Activated naive CD4-positive, alpha-beta T cell (primary cell): ENCODE measurements at places on chromosomes 5 and 9.

GRCh38 chr9:30280229-30280900, 2104.1 kb upstream of the ACO1 start:
- no peak for DNase-seq

GRCh38 chr5:179901915-179902762, 5.6 kb downstream of the TBC1D9B start:
- DNase-seq, result no peak

DNA sequence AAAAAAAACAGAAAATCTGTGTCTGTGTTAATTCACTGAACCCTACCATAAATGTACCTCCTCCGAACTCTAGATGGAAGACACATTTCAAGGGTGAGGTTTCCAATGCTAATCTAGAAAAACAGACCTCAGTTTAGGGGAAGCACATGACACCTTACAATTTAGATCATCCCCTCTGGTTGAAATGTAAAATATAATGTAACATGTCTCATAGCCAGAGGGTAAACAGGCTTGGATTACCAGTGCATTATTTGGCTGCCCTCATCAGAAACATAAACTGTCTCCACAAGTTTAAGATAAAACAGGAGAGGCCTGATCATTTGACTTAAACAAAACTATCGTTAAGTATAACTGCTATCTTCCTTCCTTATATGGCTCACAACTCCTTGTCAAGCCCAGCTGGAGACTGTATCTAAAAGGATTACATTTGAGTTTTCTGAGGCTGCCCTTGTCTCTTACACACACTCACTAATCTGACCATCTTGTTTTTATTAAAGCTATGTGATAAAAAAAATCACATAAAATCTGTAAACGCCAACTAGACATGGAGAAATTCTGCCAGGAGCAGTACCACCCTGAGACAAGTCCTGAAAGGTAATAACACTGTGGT, 105.7 kb downstream of the LURAP1L start:
- no peak for DNase-seq

- no peak for DNase-seq
Observed at GRCh38 chr9:76396144-76396543, 1.9 kb upstream of the RFK start.

DNA sequence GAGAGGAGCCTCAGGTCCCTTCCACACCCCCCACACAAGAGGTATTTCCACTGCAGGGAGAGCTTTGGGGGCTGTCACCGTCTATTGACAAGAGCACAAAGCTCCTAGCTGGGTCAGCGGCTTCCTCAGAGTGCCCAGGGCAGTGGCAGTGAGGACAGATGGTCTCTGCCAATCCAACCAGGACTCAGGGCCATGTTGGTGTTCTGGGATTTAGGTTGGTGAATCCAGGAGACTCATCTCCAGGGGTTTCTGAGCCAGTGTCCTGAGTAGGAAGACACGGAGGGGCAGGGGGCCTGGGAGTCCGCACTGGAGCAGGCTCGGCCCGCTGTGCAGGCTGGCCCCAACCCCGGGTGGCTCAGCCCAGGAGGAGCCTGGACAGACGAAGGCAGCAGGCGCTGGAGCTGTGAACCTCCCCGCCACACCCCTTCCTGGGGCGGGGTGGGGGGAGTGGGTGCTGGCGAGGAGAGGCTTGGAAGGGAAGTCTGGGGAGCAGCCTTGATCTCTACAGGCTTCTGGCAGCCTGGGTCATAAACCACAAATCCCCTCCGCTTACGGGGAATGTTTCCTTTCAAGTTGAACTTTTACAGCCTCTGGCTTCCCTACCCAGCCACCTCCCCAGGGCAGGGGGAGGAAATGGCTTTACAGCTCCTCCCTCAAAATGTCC, 19.6 kb downstream of the CRB2 start:
- no peak for DNase-seq

DNA sequence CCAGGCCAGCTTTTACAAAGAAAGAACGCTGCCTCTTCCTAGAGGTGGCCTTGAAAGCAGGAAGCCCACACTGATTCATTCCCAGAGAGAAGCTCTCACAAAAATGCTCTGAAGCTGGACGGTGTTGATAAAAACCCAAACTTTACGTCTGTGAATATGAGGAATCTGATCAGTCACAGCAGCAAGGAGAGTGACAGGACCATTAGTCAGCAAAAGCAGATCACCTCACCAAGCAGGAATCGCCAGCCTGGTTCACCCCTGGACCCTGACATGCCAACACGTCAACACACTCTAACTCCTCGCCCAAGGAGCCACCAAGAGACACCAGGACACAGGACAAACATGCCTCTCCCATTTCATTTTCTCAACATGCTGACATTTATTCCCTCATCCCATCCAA, 70.6 kb upstream of the ZNF622 start:
- DNase-seq, result no peak

GRCh38 chr9:123089040-123089439, 55.6 kb downstream of the GPR21 start:
- no peak for DNase-seq

- no peak for DNase-seq
Observed at GRCh38 chr9:87054999-87055686, 107.8 kb upstream of the GAS1 start.

DNA sequence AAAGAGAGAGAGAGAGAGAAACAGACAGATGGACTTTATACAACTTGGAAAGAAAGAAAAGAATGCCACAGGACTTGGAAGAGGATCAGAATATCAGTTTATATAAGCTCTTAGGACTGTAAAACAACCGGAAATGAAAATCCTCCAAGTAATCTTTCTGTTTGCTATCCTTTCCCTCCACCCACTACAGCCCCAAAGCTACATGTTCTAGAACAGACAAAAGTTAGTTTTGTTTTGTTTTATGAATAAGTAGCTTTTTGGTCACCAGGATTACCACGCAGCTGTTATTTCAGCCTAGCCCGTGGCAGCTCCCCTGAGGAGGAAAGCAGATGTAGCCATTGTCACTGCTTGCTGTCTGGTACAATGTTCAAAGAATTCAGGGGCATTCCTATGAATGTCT, 66.6 kb downstream of the SH3TC2 start:
- no peak for DNase-seq

GRCh38 chr9:1034271-1034670, 15.9 kb upstream of the DMRT2 start:
- no peak for DNase-seq

DNA sequence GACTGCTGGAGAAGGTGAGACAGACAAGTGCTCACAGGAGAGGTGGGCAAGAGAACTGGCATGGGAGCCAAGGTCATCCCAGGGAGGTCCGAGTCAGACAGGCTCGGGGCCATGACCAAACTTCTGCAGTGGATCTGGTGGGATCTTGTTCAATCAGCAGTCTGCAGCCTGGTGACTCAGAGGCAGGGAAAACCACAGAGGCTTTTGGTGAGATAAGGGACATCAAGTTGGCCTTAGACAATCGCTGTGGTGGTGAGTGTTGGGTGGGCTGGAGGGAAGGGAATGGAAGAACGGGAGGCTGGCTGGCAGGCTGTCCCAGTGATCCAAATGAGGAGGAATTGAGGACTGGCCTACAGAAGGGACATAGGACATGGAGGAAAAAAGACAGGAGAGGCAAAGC, 123.8 kb downstream of the TMEM174 start:
- no peak for DNase-seq

DNA sequence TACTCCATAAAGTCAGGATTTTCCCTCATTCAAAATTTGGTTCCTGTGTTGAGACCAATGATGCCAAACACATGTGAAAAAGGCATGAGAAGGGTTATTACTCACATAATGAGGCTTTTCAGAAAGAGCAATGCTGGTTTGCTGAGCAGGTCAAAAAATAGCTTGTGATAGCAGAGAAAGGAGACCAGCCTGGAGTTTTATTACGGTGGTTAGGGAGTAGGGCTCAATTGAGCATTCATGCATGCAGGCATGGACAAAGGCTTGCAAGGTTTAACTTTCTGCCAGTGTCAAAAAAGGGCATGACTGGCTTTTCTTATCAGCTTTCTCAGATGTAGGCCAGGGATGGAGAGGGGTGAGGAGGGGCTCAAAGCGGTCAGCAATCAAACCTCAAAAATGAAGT, 628.3 kb downstream of the DNAH5 start:
- no peak for DNase-seq

GRCh38 chr5:9046756-9047481, 499.0 kb downstream of the SEMA5A start:
- no peak for DNase-seq

DNA sequence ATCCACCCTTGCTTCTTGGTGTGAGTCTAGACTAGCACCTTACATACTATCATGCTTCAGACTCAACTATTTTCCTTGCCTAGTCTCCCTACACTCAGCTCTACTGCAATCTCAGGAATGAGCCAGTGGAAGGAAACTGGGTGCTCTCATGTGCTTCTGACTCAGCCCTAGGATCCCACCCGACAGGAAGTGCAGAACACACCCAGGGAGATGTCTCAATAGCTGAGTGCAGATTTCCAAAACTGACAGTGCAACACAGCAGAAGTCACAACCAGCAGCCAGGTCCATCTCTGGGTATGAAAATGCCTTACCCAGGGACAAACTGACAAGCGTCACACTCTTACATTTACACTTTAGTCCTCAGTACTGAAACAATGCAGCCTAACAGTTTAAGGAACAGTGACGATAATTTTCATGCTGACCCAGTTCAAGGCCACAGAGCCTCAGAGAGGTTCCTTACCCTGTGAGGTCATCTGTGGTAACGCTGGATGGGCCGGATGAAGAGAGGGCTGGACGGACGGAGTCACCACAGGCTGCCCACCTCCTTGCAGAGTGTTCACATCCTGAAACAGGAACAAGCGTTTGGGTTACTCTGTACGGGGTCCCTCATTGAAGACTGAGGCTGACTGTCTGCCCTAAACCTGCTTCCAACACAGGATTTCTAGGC, 33.0 kb downstream of the FKBP15 start:
- no peak for DNase-seq
